Thoracic aorta (tissue), 2 donors: ENCODE measurements at places on chromosomes 2 and 18.

GRCh38 chr2:149134335-149134923 lies 95.9 kb downstream of the LYPD6B start:
- no peak overlapping the region for H3K27ac ChIP-seq
- H3K36me3 ChIP-seq = no peaks in the 10 kb centered on the region
- H3K4me3 ChIP-seq = no peak overlapping the region
- H3K4me1 ChIP-seq = no peaks in the 10 kb centered on the region
- no peaks in the 10 kb centered on the region for H3K27me3 ChIP-seq

DNA sequence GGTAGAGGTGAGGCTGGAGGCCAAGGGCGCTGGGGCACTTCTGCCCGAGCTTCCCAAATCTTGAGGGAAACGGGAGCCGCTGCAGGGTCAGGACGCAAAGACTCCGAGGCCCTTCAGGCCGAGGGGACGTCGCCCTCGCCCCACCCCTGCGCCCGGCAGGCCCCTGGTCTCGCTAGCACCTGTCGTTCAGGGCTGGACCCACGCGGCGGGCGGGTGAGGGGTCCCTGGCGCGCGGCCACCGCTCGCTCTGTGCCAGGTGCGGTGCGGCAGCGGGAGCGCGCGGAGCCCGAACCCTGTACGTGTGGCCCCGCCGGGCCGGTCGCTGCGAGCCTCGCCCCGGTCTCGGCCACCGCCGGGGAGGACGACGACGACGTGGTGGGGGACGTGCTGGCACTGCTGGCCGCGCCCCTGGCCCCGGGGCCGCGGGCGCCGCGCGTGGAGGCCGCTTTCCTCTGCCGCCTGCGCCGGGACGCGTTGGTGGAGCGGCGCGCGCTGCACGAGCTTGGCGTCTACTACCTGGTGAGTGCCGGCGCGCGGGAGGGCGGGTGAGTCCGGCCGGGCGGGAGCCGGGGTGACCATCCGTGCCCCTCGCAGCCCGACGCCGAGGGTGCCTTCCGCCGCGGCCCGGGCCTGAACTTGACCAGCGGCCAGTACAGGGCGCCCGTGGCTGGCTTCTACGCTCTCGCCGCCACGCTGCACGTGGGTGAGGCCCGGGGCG lies 4.9 kb downstream of the ERFE start:
- H3K4me3 ChIP-seq = peak overlapping the region; percentile 60
- no peak overlapping the region for H3K27ac ChIP-seq
- DNase-seq = no peak
- no peaks in the 10 kb centered on the region for H3K36me3 ChIP-seq

DNA sequence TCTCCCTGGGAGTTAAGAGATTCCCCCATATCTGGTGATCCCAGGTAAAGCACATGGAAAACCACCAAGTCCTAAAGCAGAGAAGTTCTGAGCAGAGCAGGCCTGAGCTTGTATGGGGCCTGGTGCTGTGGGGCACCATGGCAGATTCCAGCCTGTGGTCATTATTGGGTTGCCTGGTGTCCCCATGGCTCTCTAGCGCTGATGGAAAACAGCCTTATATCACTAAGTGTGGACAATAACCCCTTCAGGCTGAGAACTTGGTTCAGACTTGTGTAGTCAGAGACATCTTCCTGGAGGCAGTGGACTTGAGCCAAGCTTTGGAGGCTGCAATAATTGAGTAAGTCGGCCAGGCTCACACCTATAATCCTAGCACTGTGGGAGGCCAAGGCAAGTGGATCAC lies 96.8 kb downstream of the MCFD2 start:
- H3K4me3 ChIP-seq = no peak overlapping the region
- H3K27ac ChIP-seq = peak overlapping the region; percentile 77
- DNase-seq = no peak
- peaks cover 53% of the 10 kb centered on the region for H3K4me1 ChIP-seq
- H3K27me3 ChIP-seq = no peaks in the 10 kb centered on the region

- H3K27ac ChIP-seq = no peak overlapping the region
- H3K4me3 ChIP-seq = no peak overlapping the region
- no peak for DNase-seq
Measured at GRCh38 chr2:85659324-85659981, 8.5 kb downstream of the SFTPB start.

DNA sequence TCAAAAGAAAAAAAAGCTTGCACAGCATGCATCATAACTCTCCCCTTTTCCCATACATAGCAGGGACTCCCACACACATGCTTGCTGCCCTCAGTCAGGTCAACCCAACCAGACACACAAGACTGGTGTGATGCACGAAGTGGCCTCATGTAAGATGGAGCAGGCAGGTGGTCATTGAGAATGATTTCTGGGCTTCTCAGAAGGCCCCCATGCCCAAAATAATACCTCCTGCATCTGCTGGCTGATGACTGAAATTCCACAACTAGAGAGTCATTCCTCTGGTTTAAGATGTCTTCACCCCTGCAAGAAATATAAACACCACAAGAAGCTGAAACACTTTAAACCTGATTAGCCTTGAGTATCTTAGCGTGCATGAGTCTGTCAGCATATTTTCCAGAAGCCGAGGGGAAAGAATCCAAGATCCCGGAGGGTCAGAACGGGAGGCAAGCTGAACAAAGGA lies 131.1 kb downstream of the AFF3 start:
- H3K36me3 ChIP-seq = peaks cover 8% of the 10 kb centered on the region
- H3K4me3 ChIP-seq = no peak overlapping the region
- H3K27ac ChIP-seq = no peak overlapping the region
- no peaks in the 10 kb centered on the region for H3K4me1 ChIP-seq
- no peaks in the 10 kb centered on the region for H3K27me3 ChIP-seq

DNA sequence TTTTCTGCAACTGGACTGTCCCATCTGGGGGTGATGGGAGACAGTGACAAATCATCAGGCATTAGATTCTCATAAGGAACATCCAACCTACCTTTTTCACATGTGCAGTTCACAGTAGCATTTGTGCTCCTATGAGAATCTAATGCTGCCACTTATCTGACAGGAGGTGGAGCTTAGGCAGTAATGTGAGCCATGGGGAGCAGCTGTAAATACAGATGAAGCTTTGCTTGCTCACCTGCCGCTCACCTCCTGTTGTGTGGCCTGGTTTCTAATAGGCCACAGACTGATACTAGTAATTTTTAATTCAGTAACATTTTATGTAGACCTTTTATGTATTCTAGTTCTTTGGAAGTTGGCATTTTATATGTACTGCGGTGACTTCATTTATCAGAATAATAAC lies 180.1 kb upstream of the SPOPL start:
- H3K27ac ChIP-seq = no peak overlapping the region
- no peaks in the 10 kb centered on the region for H3K36me3 ChIP-seq
- H3K4me3 ChIP-seq = no peak overlapping the region
- no peaks in the 10 kb centered on the region for H3K4me1 ChIP-seq
- no peaks in the 10 kb centered on the region for H3K27me3 ChIP-seq

DNA sequence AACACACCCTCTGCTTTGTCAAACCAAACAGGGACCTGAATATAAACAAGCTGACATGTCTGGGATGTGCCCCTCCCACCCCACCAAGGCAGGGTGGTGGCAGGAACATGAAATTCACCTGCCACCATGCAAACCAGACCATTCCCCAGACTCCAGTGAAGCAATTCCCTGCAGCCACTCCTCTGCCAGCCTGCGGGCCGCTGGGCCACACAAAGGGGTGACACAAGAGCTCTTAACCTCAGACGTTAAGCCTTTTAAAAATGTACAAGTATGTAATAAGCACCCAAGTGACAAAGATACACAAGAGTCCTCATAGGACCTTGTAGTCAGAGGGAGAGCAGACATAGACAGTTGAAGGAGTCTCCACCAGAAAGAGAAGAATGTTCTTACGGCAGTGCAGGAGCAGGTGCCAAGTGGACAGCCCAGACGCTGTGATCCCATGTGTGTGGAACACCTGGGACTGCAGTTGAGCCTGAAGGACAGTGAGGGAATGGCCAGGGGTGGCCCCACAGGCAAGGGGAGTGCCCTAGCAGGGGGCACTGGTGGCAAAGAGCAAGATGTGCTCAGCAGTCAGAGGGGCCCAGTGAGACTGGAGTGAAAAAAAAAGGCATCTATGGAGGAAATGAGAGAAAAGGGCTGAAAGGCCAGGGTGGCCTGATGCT lies 36.9 kb downstream of the CRACDL start:
- H3K27me3 ChIP-seq = no peaks in the 10 kb centered on the region
- no peak overlapping the region for H3K27ac ChIP-seq
- H3K4me1 ChIP-seq = no peaks in the 10 kb centered on the region
- H3K36me3 ChIP-seq = no peaks in the 10 kb centered on the region
- DNase-seq = no peak
